ENCODE measurements at places on chromosomes 3 and 15.

- peak; percentile 33 for DNase-seq
These were observed 14.6 kb upstream of the FAM107A start for GRCh38 chr3:58591517-58592510.

DNA sequence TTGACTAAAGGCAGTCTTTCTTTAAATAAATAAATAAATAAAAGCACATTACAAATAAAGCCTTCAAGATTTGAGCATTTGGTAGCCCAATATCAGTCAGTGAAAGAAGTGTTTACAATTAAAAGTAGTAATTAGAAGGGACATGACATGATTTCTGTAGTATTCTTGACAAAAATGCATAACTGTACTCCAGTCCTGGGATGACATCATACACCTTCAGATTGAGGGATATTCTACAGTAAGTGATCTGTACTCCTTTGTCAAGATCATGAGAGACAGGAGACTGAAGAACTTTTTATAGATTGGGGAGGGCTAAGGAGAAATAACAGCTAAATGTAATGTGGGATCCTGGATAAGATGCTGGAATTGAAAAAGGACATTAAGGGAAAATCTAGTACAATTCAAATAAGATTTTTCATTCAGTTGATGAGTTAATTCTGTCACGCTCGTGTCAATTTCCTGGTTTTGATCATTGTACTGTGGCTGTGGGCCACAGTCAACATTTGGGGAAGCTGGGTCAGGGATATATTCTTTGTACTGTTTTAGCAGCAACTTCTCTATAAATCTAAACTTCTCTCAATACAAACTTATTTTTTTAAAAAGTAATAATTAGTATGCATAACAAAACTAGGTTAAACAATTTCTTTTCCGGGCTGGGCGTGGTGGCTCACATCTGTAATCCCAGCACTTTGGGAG is 314.8 kb downstream of the PTPRG start:
- DNase-seq = no peak

- DNase-seq = no peak
These were observed 4.0 kb upstream of the DZIP1L start for GRCh38 chr3:138119423-138119766.

GRCh38 chr3:56999547-56999946 is 60.9 kb upstream of the SPATA12 start:
- DNase-seq = no peak

GRCh38 chr3:137766876-137767537 is 2.9 kb downstream of the SOX14 start:
- no peak for DNase-seq

GRCh38 chr3:22386107-22386506 is 635.1 kb upstream of the ZNF385D start:
- DNase-seq = no peak

GRCh38 chr3:9101286-9101685 is 138.0 kb upstream of the RAD18 start:
- DNase-seq = no peak

- no peak for DNase-seq
These were observed 9.4 kb upstream of the SECISBP2L start for GRCh38 chr15:49055630-49056029.

DNA sequence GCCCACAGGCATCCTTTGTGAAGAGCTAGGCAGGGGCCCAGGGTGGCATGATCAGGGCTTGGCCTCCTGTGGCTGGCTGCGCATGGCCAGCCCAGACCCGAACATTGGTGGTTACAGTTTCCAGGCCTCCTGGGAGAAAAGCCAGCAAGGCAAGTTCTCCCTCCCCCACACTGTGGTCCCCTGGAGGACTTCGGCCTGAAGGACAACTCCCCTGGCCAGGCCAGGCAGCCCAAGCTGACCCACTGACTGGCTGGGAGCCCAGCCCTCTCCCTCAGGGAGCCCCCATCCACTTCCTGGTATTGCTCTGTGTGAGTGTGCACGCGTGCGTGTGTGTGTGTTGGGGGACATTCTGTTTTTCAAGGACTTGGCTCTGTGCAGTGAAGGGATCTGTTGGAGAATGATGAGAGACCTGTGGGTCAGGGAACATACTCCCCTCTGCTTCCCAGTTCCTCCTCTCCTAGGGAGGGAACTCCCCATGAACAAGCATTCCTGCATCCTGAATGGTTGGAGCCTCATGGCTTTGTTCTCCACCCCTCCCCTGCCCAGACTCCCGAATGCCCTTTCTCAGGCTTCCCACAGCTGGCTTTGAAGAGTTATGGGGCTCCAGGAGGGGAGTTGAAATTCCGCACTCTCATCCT is 29.5 kb downstream of the CORO2B start:
- peak; percentile 96 for DNase-seq

GRCh38 chr15:71515375-71516186 is 294.8 kb upstream of the NR2E3 start:
- DNase-seq = no peak

DNA sequence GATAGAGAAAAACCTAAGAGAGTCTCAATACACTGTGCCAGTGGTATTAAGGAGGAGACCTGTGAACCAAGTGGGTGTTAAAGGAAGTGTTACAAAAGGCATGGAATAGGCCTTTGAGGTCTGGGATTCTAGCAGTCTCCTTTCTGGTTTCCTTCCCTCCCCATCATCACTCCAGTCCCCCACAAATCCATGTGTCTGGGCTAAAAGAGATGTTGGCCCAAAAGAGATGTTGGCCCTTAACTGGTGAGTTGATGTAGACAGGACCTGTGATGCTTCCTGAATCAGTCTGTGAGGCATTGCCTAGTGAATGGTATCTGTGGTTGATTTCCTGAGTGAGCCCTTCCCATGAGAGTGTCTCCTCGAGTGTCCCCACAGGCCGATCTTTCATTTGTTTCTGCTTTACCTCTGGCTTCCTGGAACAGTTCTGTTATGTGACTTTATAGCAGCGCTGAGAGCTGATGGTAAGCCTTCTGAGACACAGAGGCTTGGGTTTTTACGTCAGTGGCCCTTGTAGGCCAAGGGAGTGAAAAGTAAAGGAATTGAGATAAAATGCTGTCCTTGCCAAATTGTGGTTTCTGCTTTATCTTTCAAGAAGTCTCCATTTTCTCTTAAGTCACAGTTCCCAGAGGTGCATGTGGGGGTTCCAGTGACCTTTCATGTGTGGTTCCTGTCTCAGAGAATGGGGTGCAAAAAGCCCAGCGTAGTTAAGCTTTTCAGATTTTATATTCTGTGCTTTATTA is 87.8 kb downstream of the KLHL25 start:
- peak; percentile 78 for DNase-seq

- DNase-seq = no peak
These were observed 230.3 kb downstream of the CNTN3 start for GRCh38 chr3:74384159-74384558.

DNA sequence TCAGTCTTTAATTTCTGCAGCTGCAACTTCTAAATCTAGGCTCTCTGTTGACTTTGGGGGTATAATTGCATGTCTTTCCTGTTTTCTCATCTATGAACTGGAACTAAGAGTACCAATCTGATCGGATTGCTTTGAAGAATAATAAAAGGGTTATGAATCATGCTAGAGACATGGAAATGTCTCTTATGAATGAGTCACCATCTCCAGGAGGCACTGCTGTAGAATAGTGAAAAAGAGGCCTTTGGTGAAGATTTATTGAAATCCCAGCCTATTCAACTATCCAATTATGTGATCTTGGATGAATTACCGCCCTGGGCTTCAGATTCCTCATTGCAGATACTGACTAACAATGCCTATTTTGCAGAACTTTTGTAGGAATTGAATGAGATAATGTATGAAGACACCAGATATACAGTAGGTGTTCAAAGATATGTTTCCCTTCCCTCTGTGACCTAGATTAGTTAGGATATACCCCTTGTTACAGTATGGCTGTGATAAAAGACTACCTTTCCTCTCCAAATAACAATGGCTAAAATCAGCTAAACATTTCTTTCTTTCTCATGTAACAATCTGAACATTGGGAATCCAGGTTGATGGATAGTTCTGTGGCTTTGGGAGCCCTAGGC is 11.5 kb upstream of the CMTM8 start:
- DNase-seq = peak; percentile 86

DNA sequence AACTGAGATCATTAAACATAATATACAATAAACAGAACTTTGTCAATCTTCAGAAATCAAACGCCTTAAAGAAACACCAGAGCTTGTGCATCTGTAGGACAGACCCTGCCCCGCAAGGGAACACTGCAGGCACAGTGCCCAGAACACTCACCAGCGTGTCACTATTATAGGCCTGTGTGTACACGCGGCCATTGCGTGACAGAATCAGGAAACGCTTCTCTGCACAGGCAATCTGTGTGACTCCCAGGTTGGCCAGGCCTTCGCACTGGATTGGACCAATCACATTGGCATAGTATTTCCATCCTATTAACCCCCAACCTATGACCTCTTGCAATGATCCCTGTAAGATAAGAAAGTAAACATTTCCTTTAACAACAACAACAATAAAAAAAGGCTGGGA is 52.9 kb downstream of the HERC2 start:
- peak; percentile 6 for DNase-seq

- DNase-seq = no peak
These were observed 139.3 kb downstream of the SOX2 start for GRCh38 chr3:181851063-181851462.

GRCh38 chr15:94131875-94132274 is 99.5 kb upstream of the MCTP2 start:
- peak; percentile 12 for DNase-seq

DNA sequence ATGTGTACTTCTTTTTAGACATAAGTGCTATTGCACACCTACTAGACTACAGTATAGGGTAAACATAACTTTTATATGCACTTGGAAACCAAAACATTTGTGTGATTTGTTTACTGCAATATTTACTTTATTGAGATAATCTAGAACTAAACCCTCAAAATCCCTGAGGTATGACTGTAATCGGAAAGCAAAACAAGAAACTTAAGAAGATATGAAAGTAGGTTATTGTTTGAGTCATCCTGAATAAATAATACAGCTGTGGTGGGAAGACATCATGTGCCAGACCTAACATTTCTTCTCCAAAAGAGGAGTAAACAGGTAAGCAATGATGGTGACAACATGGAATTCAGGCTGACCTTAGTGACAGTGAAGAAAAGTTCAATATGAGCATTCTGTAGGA is 765.5 kb downstream of the OTOL1 start:
- DNase-seq = peak; percentile 10

GRCh38 chr3:128217702-128218547 is 64.6 kb downstream of the EEFSEC start:
- peak; percentile 6 for DNase-seq

DNA sequence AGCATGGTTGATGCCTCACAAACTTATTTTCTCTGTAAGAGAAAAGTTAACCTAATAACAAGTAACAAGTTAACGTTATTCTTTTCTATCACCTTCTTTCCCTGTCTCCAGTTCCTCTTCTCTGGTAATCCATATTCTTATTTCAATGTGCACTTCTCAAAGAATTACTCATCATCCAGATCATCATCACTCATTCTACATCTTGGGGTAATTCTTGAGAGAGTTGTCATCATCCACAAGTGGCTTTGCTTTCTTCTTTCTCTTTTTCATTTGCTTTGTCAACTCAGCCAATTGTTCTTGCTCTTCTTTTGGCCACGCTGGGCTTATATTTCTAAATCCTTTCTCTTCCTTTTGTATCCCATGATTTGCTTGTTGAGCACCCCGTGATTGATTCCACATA is 20.8 kb upstream of the RNF111 start:
- DNase-seq = peak; percentile 63

DNA sequence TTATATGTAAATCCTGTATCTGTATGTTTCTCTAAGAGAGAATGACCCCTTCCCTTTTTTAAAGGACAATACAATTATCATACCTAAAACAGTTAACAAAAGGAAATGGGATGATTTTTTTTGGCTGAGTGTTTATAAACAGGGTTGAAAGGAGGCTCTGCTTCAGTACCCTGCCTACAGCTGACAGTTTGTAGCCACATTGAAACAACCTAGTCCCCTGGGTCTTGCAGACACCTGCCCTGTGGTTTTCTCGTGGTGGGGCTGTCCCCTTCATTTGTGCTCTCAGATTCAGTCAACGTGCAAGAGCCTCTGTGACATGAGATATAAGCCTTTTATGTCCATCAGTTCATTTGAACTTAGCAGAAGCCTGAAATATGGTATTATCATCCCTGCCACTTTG is 2.3 kb upstream of the HMCES start:
- no peak for DNase-seq

- DNase-seq = no peak
These were observed 48.1 kb downstream of the LIPC start for GRCh38 chr15:58479941-58480340.

DNA sequence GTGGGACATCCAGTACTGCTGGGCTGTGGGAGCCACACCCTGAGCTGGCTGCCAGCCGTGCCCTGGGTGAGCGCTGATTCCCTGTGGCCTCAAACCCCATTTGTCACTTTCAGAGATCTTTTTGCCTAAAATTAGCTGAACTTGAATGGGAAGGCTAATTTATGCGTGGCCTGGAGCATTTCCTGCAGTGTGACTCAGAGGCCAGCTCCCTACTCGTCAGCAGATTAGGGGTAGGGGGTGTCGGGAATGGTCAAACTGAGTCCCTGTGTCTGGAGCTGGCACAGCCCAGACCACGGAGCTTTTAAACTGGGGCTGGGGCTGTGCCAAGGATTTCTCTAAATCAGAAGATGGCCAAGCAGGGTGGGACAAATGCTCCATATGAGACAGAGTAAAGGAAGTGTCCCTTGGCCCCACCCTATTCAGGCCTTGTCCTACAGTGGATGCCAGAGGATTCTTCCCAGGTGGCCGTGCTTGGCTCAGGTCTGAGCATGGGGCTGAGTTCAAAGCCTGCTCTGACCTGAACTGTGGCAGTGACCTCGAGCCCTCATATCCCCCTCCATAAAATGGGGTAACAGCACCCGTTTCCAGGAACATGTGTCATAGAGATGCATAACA is 59.7 kb downstream of the ATP2B2 start:
- no peak for DNase-seq

DNA sequence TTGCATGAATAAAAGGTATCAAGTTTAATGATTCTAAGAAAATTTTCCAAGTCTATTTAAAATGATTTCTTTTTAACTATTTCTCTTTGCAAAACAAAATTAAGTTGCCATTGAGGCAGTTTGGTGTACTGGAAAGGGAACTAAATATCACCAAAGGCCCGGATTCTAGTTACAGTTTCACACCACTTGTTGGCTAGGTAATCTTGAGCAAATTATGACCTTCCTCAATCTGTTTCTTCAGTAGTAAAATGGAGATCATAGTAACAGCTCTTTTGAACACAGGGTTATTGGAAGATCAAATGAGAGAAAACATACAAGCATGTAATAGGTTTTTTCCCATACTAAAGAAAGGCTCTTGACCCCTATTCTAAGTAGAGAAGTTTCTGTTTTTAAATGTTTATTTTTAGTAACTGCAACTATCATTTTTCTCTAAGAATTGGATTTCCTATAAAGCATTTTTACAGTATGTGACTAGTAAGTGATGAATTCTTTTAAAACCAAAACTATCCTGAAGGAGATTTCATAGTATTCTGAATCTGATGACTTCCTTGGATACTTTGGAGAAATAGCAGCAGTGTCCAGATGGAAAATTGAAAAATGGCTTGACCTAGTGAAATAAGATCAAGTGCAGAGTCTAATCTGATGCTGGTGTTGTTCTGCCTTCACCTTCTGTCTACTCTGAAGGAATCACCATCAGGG is 15.7 kb downstream of the SCAANT1 start:
- DNase-seq = no peak

GRCh38 chr15:98281130-98281529 is 320.6 kb downstream of the ARRDC4 start:
- DNase-seq = no peak
